ENCODE measurements at places on chromosomes 3 and 15.

DNA sequence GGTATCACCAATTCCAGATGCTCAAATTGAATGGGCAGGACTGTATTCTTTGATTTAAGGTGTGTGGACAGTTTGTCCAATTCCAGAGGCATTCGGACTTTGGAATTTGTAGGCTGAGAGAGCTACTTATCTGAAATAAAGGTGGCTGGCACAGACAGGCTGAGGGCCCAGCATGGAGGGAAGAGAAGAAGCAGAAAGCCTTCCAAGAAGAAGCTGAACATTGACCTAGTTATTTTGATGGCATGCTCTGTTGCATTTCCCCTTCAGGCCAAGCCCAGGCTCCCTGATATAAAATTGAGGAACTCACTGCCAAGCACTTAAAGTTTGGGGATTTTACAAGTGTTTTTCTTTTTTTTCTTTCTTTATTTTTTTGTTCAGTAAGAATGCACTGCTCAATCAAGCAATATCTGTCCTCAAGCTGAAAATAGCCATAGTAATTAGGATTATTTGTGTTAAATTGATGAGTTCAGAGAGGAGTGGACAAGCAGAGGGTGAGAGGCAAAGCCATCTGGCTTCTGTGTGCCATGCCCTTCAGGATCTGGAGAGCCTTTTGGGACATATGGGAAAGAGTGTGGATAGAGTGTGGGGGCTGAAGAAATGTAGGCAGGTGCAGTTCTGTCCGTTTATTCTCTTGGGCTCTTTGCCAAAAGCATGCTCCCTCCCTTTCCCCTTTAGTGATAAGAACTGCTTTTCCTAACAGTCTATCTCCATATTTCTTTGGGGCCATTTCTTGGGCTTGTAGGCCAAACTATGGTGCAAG is 148.9 kb downstream of the OXSM start:
- DNase-seq, result no peak

- DNase-seq, result no peak
These were observed 169.2 kb upstream of the SLC2A2 start for GRCh38 chr3:171195686-171196085.

- DNase-seq, result peak; percentile 79
These were observed 25.7 kb downstream of the TMOD2 start for GRCh38 chr15:51776952-51777569.

GRCh38 chr3:56812754-56813652 is 11.3 kb upstream of the ARHGEF3 start:
- no peak for DNase-seq

- DNase-seq, result no peak
These were observed 37.0 kb downstream of the UMPS start for GRCh38 chr3:124767264-124767663.

GRCh38 chr3:88589138-88589537 is 439.4 kb downstream of the C3orf38 start:
- no peak for DNase-seq

DNA sequence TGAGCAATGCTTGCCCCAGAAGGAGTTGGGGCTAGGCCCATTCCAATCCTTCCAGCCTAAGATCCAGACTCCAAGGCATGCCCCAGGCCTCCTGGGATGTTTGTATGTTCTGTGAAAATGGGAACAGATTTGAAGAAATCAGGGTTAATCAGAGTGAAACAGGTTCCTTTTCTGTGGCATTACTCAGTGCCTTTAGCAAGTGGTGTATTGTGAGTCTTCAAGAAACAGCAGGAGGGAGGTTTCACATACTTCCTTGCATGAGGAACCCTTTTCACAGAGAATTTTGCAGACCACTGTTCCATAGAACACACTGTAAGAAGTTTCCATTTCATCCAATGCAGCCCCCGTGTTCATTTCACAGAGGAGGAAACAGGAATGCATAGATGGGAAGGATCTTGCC is 8.4 kb upstream of the CDC25A start:
- DNase-seq, result no peak

DNA sequence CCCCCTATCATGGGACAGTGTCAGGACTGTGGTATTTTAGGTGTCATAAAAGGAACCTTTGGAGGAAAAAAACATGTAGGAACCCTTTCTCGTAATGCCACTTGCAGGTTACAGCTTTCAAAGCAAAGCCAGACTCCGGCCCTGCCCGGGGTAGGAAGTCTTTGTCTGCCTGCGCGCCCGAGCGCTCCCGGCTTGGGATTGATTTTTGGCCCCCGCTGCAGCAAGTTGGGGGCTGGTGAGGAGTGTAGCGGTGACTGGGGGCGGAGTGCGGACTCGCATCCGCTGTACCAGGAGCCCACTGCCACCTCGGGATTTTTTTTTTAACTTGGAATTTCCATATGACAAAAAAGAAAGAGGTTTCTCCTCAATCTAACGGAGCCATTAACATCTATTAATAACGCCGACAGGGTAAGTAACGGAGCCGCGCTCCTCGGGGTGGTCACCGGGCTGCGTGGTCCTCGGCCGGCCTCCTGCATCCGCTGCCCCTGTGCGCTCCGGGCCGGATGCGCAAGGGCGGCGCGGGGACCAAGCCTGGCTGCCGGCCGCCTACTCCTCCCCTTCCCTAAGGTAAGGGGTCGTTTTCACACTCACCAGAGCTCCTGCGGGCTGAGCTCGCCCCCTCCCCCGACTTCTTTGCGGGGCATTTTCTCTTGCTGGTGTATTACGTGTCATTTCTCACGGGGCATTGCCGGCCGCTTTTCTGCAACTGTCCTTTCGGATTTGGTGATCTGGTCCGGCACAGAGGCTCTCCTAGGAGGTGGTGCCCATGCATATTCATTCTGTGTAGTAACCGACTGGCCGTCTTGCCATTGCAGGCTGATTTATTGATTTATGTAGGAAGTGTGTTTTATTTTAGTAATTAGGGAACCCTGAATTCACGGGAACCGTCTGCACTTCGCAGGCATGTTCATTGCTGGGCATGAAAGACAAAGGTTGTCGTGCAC is 219.8 kb upstream of the TOPAZ1 start:
- peak; percentile 30 for DNase-seq

GRCh38 chr3:196754091-196754981 is 14.7 kb downstream of the PAK2 start:
- no peak for DNase-seq

DNA sequence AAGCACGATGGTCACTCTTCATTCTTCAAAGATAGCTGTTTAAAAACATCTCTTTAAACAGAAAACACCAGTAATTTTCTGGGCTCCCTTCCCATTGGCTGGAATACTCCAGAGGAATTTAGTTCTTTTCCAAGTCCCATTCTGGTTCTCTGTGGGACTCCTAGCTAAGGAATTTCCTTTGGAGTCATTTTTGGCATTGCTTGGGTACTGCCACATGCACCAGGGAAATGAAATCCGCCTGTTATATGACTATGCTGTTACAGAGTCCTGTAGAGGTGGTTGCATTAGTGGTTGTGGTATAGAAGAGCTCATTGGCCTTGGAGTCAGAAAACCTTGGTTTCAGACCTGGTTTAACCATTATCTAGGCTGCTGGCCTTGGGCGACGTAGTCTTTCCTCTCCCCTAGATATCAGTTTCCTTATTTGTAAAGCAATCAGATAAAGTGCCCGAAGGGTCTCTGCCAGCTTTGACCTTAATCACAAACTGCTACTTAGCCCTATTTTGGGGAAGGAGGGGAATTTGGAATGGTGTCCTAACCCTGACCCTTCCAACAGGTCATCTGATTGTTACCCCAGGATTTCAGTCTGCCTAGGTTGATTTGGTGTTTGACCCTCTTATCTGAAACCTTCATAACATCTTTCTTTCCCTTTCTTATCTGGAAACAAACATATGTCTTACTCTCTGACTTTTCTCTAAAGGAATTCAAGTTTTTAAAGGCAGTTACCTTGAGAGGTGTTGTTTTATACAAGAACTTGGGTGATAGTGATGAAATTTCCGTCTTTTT is 13.4 kb downstream of the RTP1 start:
- DNase-seq, result no peak

- DNase-seq, result peak; percentile 79
These were observed 161.3 kb upstream of the TLE3 start for GRCh38 chr15:70259028-70259424.

DNA sequence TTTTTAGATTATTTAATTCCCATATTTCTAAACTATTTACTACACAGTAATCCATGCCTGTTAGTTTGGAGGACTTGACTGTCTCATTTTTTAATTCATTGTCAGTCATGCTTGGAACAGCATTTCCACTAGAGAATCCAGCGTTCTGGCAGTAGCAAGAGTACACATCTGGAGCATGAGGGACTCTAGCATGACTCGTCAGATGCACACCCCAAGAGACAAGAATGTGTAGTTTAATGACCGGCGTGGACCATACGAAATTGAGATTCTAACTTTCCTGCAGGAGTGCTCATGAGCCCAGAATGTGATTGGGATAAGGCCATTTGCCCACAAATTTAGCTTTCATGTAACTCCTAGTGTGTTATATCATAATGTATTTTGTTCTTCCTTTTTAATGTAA is 48.9 kb downstream of the ASB7 start:
- DNase-seq, result no peak

DNA sequence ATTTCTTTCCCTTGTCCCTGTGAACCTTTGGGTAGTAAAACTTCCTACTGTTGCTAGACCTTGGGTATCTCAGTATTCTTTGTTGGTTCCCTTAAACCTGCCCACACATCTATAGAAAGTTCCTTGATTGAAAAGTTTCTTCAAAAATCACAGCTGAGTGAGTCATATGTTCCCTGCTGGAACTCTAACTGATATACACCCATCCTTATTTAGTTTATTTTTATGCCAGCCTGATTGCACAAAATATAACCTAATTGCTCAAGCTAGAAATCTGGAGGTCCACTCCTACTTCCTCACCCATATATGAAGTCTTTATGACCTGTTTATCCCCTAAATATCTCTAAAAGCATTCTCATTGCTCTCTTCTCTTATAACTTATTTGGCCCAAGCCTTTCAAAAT is 13.7 kb upstream of the GJD2 start:
- DNase-seq, result no peak

DNA sequence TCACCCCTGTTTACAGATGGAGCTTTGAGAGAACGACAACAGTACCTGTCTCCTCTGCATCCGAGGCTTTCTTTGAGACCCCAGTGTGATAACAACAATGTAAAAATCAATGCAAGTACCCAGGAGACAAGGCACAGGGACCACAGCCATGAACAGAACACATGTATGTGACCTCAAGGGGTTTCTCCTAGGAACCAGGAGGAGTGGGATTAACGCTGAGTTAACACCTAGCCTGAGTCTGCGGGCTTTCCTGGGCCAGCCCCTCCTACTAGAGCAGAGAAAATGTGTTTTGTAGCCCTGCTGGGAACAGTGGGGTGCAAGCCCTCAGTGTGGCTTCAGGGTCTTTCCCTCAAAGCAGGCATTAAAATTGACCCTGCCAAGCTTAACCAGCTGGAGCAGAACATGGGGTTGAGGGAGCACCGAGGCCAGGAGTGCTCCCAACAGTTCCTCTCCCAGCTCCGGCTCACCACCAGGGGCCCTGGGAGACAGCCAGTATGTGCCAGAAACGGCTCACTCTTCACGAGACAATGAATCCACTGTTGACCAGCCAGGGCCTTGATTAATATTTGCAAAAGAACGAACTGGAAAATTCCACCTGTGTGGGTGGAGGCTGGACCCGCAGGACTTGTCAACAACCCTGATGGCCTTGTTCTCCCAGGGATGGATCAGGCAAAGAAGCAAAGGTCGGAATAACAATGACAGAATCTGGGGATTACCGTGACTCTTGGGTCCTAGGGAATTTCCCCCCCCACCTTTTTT is 3.6 kb downstream of the CHDH start:
- no peak for DNase-seq

DNA sequence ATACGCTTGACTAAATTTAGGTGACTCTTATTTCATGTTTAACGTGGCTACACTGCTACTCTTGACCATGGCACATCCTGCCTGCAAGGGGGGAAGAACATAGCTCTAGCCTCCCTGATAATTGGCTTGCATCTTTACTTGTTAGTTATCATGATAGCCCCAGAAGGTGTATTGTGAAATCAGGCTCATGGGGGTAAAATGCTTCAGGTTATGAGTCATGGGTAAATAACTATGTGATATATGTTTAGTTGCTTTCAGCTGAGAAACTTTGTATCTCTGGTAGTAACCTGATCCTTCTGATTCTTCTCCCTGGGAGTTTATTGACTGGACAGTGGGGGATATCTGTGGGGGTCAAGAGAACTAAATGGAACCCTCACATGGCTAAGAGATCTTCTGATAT is 660.8 kb upstream of the UBE2E2 start:
- DNase-seq, result no peak

- peak; percentile 35 for DNase-seq
These were observed at the start of gene IL17RC for GRCh38 chr3:9916734-9917680. Gene IL17RC, plus strand, starts transcription at chr3:9917098. Its CDS starts 218 bp downstream, at chr3:9917316.

GRCh38 chr3:9730657-9731205 is 804 bp upstream of the BRPF1 start:
- DNase-seq, result no peak

DNA sequence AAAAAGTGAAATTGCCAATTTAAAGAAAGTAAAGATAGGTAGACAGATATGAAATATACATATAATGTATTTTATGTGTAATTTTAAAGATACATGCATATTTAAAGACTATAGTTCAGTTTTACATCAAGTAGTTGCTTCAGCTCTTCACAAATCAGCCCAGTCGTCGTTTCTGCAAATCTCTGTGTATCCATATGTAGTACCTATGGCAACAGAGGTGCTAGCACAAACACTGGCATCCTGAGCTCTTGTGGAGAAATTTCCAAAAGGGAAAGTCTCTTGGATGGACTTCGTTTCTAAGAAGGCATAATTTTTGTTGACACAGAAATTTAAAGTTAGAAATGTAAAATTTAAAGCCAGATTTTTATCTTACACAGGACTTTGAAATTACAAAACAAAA is 1284.7 kb downstream of the ROBO1 start:
- no peak for DNase-seq

- DNase-seq, result no peak
These were observed 26.7 kb downstream of the HCN4 start for GRCh38 chr15:73341886-73342600.

DNA sequence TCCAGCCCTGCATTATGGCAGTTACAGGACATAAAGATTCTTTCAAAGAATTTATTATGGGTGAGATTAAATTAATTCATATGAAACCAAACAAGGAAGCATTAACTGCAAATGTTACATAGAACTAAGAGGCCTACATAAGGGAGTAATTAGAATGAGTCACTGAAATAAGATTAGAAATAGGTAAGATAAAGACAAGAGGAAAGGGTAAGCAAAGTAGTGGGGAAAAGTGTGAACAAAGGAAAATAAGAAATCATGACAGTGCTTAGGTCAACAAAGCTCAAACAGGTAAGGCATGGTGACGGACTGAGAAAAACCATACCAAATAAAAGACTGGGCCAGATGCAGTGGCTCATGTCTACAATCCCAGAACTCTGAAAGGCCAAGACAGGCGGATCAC is 74.3 kb downstream of the SETD2 start:
- no peak for DNase-seq

Data from B cell (primary cell).